ENCODE measurements at places on chromosomes 2 and 18. TPM values are rescaled to one million over a fixed set of nuclear protein-coding genes. Genes with fewer than 3 reads are reported as not detected.

GALR1 gene
- not detected for total RNA-seq

OTX1 gene
- total RNA-seq = 1.8 TPM

PID1 gene
- 3.7 TPM for total RNA-seq

EMILIN1 gene
- total RNA-seq = 0.56 TPM

UGT1A8 gene
- total RNA-seq = 0.07 TPM

Measured in A549 treated with GW870086 at 1 μM for 4 hours (cell line).